NCI-H1694 (cell line): ENCODE measurements at places on chromosomes 2 and 18.

- DNase-seq = no peak
Observed at GRCh38 chr2:142865924-142866323, 11.5 kb upstream of the KYNU start.

- DNase-seq = no peak
Observed at GRCh38 chr2:227717687-227718567, at the start of gene SLC19A3. TSS of gene SLC19A3 (minus strand) at chr2:227718028. CDS start at chr2:227702318, 15,710 bp downstream.

GRCh38 chr2:2960441-2961133, 417.0 kb downstream of the EIPR1 start:
- no peak for DNase-seq

DNA sequence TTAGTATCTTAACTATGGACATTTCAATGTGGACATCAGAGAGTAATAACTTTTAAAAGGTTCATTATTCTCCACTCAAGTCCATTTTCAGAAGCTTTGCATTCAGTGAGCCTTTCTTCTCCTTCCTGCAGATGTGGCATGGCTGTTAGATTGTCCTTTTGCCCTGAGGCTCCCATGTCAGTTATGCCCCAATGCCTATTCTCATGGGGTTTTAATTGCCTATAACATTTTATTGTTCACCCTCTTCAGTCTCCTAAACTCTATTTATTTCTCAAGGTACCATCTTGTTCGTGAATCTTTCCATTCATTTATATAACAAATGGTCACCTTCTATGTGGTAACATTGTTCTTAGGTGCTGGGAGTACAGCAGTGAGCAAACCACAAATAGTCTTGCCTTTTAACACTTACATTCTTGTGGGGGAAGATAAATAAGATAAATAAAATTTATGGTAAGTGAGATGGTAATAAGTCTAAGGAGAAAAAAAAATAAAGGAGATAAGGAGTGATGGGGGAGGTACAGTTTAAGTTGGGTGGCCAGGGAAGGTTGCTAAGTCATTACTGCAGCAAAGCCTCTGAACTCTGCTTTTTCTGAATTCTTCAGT, 277.9 kb upstream of the SIX3 start:
- no peak for DNase-seq

DNA sequence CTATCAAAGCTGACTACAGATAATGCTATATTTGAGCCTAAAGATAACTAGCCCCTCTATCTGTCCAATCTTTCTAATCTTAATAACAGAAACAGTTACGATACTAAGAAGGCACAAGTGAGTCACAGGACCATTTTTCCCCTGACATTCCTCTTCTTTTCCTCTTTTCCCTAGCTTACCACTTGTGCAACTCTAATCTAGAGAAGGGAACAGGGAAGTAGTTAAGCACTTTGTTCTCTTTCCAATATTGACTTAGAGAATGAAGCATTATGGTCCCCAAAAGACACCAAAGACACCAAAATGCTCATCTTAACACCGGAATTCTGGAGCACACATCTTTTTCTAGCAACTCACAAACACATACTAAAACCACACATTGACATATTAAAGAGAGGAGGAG, 1.8 kb downstream of the PDE11A start:
- DNase-seq = no peak

- DNase-seq = no peak
Observed at GRCh38 chr2:15836689-15837610, 103.4 kb upstream of the MYCN start.

DNA sequence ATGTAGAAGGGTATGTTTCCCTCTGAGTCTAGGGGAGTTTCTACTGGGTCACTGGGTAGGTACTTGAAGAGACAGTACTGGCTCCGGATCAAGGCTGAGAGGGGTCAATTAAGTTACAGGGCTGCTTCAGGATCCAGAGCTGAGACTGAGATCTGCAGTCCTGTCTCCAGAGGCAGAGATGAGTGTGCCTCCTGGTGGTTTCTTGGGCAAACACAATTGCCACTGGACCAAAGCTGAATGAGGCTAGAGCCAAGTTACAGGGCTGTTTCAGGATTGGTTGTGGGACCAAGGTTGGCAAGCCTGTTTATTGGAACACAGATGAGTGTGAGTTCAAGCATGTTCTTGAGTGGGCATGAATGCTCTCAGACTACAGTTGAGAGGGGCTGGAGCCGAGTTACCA, 157.9 kb downstream of the ADCYAP1 start:
- no peak for DNase-seq

GRCh38 chr2:104825124-104825865, 28.6 kb upstream of the POU3F3 start:
- no peak for DNase-seq

DNA sequence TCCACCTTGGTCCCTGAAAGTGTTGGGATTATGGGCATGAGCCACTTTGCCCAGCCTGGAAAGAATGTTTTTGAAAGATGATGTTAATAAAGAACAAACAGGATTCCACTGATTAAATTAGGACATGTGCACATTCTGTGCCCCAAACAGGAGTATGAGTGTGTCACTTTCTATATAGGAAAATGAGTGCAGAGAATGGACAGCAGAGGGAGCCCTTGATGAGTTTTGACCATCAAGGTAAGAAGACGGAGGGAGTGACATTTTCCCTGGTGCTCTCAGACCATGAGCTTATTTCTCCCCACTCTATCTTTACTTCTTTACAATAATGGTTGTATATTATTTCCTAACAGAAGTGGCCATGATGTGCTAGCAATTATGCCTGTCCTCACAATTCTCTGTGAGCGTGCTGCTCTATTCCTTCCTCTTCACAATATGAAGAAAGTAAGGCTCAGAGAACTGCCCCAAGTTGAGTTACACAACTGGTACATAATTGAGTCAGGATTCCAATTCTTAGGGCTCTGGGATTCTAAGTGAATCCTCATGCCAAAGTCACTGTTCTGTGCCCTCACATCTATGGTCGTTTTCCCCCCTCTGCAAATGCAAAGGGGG, 20.6 kb downstream of the RPL37A start:
- DNase-seq = peak; percentile 89

- no peak for DNase-seq
Observed at GRCh38 chr2:74939919-74940812, 18.3 kb upstream of the POLE4 start.

DNA sequence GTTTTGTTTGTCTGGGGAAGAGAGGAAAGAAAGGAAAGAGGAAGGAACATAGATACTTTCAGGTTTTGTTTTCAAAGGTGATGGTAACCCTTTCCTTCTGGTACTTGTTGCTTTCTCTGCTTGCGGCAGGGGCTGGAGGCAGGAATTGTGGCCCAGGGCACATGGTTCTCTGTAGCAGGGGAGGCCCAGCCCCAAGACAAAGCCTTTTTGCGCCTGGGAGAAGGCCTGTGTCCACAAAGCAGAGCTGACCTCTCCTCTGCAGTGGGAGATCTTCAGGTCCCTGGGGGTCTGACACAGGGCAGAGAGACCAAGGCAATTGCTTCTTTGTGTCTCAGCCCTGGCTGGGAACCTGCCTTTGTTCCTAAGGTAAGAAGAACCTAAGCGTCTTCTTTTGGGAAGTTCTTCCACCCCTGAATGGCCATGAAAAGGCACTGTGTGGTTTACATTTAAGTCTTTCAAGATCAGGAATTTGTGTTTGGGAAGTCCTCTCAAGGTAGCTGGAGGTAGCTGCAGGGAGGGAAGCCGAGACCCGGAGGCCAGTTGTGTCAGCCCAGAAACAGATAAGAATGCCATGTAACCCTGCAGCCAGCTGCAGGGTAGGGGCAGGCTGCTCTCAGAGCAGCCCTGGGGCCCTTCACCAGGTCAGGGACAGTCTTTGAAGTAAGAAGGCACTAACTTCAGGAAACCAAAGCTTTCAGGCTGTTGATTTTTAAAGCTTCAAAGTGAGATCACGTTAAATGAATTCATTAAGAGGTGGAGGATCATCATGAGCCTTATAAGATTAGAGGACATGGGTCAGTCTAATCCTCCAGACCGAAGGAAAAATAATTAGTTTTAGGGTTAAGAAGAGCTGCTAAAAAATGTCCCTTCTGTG, 119.3 kb downstream of the STPG4 start:
- no peak for DNase-seq

DNA sequence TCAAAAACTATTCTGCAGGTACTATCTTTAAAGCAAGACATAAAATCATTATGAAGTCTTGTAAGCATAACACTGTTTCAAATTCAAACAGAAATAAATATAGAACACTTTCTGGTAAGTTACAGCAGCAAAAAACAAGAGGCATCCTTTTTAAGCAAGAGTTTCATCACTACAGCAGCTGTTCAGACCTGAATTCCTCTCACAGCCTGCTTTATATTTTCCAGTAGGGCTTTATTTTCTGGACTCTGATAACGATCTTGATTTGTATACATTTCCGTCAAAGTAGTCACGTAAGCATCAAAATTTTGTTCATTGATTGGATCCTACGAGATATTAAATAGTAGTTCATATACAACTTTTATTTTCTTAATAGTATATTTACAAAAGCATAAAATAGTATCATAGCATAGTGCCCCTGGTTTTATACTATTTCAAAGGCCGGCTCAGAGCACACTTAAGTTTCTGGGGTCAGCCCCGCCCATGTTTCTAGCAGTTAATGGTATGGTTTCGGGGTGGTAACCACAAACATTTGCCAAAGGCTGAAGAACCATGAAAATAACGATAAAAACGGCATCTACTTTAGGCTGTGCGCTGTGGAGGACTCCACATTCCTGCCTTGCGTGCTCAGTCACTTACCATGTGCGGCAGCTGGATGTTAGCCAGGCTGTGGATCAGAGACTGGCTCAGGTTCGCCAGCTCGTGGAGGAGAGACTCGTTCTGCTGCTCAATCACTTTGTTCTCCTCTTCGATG, 47.5 kb upstream of the PXDN start:
- DNase-seq = no peak
